Activated CD4-positive, alpha-beta T cell treated with anti-CD3 and anti-CD28 coated beads, Interleukin-2, Interleukin-6, amounts not matched to agents 100 ng/mL and 50 ng/mL, durations not matched to agents 16 hours and 8 hours (primary cell): ENCODE measurements at places on chromosomes 2 and 18.

- no peak for DNase-seq
Measured at GRCh38 chr2:166184789-166185188, 57.0 kb upstream of the SCN1A start.

DNA sequence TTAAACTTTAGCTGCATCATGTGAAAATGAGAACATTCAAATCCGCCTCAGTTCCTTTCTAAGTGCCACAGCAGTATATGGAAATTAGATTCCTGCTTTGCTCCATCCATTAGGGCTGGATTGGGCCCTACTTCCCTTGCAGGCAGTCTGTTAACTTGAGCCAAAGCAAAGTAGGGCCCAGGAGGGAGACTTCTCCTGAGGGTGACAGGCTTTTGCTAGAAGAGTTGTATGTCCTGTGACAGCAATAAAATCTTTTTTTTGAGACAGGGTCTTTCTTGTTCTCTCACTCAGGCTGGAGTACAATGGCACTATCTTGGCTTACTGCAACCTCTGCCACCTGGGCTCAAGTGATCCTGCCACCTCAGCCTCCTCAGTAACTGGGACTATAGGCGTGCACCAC, 28.1 kb downstream of the VIL1 start:
- no peak for DNase-seq

DNA sequence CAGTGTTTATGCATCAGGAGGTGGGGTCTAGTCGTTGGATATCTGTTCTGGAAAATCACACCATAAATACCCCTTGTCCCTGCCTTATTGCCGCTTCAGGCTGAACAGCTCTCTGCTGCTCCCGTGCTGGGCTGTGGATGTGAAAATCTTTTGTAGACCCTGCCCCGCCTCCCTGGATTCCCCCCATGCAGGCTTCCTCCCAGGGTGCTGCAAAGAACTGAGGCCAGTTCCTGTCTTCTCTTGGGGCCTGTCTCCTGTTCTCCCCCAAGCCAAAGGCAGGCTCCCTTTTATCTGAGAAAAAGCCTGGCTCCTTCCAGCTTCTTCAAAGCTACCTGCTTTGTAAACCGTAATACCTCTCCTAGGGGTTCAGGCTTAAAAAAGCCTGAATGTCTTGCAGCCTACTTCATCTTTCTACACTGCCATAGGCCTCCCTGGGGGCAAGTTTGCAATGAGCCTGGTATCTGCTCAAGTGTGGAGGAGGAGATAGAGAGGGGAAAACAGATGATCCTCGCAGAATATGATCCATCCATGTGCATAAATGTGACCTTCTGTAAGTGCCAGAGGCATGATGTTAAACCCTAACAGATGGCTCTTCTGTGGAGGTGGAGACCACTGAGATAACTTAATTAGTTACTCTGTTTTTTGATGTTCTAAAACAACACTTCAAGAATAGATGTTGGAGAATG, 55.3 kb downstream of the VWA3B start:
- DNase-seq, result no peak

DNA sequence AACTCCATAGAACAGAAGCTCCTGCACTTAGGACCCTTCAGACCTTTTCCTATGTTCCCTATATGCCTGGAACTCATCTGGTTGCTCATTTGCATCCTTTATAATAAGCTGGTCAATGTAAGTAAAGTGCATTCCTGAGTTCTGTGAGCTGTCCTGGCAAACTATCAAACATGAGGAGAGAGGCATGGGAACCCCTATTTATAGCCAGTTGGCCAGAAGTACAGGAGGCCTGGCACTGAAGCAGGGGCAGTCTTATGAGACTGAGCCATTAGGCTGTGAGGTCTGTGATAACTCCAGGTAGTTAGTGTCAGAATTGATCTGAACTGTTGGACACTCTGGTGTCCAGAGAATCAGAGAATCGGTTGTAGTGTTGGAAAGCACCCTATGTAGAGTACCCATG, 88.4 kb downstream of the EHD3 start:
- DNase-seq, result no peak

GRCh38 chr18:12246849-12247808, 7.0 kb upstream of the CIDEA start:
- DNase-seq, result peak; percentile 32

- no peak for DNase-seq
Measured at GRCh38 chr2:192773044-192773443, 578.3 kb upstream of the TMEFF2 start.

DNA sequence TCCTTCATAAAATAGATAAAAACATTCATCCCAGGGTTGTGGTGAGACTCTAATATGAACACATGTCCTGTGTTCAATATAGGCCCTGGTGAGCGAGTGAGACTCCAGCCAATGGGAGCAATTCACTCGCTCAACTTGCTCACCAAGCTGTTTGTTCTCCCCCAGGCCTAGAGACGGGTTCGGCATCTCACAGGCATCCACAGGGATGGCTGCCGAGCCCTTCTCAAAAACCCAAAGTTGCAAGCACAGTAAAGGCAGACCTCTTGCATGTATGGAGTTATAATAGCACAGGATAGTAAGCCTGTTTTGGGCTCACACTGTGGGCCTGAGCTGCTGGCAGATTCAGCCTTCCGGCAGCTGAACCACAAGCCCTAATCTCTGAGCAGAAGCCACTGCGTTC, 15.7 kb downstream of the PARD6G start:
- DNase-seq, result no peak

DNA sequence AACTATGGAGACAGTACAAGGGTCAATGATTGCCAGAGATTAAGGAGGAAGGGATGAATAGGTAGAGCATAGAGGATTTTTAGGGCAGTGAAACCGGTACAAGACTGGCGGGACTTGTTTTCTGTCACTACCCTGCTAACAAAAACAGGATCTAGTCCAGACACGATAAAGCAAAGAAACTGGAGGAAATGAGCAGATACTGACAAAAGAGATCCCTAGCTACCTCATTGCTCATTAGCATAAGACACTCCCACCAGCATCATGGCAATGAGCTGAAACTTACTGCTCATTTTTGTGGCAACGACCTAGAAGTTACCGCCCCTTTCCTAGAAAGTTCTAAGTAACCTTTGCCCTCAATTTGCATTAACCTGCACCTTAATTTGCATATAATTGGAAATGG, 131.2 kb downstream of the ETAA1 start:
- no peak for DNase-seq

DNA sequence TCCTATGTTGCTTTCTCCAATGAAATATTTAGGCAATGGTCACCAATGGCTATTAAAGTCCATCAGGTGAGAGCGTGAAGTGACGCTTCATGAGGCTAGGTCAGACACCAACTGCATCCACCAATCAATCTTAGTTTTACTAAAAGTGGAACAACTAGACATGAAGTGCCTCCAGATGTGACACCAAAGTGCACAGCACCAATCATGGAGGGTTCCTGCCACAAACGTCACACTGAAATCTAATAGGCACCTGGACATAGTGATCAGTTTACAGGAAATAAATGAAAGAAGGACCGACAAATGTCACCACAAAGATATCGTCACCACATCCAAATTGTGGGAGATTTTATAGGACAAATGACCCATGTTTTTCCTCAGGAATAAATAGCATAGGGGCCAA, 70.5 kb downstream of the PSMG2 start:
- no peak for DNase-seq

GRCh38 chr2:215626812-215627281, 191.0 kb upstream of the FN1 start:
- DNase-seq, result no peak

DNA sequence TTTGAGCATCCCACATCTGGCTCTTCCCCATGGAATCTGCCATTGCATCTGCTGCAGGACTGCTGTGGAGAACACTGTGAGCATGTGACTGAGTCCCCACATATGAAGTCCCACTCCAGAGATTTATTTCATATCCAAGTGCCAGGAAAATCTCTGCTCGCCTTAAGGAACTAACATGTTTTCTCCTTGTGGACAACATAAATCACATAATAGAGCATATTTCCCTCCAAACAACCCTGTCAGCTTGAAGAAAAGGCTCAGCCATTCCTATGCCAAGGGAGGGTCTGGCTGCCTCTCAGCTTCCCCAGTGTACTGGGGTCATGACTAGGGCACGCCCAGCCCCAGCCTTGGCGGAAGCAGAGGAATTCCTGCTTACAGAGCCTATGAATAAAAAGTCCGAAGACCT, 193.7 kb downstream of the DNER start:
- DNase-seq, result no peak

GRCh38 chr2:221724631-221725203, 152.6 kb upstream of the EPHA4 start:
- no peak for DNase-seq

DNA sequence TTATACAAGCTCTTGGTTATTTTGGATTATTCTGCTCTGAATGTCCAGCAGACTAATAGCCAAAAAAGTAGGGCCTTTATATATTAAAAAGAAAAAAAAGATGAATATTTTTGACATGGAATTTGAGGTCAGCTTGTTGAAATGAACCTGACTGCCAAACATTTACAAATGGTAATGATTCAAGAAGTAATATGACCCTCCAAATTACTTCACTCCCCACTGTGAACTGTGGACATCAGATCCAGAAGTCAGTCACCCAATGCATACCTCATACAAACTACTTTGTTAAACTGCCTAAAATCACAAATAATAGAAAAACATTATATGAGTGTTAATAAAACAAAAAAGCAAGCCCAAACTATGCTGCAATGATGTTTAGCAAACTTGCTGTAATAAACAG, 10.0 kb downstream of the EPG5 start:
- DNase-seq, result no peak

DNA sequence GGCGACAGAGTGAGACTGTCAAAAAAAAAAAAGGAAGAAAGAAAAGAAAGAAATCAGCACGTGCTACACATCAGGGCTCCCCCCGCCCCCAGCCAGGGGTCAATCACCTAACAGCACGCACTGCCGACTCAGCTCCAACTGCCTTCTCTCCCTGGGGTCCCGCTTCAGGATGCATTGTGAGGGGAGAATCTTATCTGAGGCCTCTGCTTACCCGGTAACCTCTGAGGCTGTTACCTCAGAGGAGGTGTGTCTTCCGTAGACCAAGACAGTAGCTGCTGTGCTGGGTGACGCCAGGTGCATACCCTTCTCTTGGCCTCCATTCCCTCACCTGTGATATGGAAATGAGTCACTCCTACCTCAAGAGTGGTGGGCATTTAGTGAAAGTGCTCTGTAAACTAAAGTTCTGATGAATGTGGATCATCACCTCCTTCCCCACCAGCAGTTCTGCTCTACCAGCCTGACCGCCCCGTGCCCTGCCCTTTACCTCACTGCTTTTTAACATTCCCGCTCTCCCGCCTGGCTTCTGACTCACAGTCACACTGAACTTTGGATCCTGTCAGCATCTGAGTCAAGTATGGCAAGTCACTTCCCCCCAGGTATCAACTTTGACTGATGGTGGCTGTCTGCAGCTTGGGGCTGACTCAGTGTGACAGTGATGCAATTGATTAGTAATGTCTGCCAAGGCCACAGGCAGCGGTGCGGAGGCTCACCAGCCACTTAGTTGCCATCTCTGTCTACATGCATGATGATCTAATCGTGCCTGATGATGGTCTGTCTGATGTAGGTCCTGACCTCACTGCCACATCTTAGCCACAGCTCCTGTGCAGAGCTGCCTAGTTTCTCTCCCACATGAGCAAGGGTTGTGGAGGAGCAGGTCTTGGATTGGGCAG, 20.1 kb downstream of the ARID5A start:
- peak; percentile 82 for DNase-seq

DNA sequence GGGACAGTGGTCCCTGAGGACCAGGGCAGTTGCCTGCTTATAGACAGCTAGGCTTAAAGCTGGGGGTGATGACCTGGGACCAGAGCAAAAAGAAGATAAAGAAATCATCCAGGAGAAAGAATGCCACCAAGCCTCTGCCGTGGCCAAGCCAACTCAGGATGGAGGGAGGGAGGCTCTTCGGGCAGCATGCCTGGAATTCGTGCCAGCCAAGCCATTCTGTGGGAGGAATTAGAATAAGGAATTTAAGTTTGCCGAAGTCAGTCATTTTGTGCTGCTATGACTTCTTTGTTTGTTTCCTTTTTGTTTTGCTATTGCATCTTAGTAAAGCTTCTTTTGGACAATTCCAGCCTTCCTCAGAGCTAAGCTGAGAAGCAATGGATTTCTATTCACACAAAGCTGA, 124.1 kb downstream of the EN1 start:
- DNase-seq, result no peak

DNA sequence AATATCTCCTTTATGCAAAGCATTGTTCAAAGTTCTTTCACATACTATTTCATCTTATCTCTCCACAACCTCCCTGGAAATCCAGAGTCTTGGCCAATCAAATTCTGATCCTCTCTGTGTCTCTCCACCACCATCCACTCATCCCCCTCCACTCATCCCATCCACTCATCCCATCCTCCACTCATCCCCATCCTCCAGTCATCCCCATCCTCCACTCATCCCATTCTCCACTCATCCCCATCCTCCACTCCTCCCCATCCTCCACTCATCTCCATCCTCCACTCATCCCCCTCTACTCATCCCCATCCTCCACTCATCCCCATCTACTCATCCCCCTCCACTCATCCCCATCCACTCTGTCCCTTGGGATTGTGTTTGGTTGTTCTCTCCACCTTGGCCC, 101.1 kb downstream of the BCL2 start:
- no peak for DNase-seq

DNA sequence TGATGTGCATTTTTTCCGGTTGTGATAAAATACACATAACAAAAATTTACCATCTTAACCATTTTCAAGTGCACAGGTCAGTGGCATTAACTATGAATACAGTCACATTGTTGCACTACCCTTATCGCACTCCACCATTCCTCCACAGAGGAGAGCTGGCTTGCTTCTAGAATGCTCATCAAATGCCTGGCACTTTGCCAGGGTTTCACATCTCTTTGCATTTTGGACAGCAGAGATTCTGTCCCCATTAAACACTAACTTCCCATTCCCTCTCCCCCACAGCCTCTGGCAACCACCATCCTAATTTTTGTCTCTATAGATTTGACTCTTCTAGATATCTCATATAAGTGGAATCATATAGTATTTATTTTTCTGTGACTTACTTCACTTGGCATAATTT, 165.0 kb downstream of the ASB1 start:
- no peak for DNase-seq

- DNase-seq, result no peak
Measured at GRCh38 chr2:199469514-199470360, 12.0 kb upstream of the SATB2 start.

GRCh38 chr2:20128506-20129330, 77.3 kb upstream of the LAPTM4A start:
- DNase-seq, result no peak

GRCh38 chr2:121450301-121450700, 80.4 kb upstream of the RNU4ATAC start:
- DNase-seq, result no peak

DNA sequence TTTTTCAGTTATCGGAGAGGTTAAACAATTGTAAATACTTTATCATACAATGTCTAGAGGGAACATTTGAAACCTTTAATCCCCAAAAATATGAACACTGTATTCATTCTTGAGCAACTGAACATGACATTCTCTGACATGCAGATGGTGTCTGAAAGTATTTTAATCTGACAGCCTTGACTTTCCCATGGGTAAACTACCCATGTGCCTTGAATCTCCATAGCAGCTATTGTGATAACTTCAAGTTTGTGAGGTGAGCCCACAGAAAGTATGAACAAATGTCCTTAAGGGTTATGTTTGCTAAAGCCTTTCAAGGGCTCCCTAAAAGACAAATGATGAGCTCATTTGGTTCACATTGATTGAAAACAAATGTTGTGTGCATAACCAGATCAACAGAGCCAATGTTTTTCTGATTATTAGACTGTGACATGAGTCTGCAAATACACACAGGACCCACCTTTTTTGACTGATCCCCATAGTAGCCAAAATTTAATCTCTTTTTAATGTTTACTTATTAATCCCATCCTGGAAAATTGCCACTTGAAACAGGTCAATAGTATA, 1326.0 kb downstream of the LRP1B start:
- DNase-seq, result no peak

GRCh38 chr18:73696698-73697097, 450.9 kb downstream of the FBXO15 start:
- no peak for DNase-seq
